ENCODE measurements at places on chromosomes 5 and 9. TPM values are rescaled to one million over a fixed set of nuclear protein-coding genes. Genes with fewer than 3 reads are reported as not detected.

DNA sequence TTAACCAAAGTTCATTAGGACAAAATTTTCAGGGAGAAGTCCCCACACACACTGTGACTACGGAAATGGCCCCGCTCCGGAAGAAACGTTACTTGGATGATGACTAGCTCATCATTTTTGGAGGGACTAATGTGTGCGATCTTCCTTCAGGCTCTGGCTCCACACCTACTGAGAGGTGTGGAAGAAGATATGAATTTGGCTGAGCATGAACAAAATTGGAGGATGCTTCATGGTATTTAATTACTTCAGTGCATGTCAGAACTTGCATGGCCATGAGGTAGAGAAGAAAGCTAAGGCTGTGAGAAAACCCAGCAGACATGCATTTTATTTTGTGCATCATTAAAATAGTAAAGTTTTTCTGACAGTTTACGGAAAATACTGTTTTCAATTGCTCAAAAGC is 202.1 kb upstream of the TLE4 start:
- peaks cover 8% of the 10 kb centered on the region for H3K4me1 ChIP-seq
- no peak overlapping the region for H3K27ac ChIP-seq
- no peak for DNase-seq
- no peaks in the 10 kb centered on the region for H3K36me3 ChIP-seq

DNA sequence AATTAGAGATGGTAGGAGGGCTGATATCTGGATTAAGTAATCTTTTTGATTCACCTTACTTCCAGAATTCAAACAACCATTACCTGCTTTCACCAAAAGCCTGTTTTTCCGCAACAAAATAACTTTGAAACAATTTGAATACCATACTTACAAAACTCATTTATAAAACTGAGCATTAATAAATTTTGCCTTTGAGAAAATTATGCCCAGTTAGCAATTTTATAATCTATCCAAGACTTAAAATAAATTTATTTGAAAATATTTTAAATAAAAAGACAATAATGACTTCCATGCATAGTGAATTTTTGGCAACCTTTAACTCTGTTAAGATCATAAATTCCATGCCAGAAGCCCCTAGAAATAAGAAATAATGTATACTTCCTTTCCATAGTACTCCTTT is 71.3 kb upstream of the FTMT start:
- H3K27me3 ChIP-seq: peaks cover 16% of the 10 kb centered on the region
- no peak overlapping the region for H3K27ac ChIP-seq
- no peaks in the 10 kb centered on the region for H3K36me3 ChIP-seq
- no peak overlapping the region for H3K4me3 ChIP-seq
- no peak for DNase-seq
- no peaks in the 10 kb centered on the region for H3K4me1 ChIP-seq

DNA sequence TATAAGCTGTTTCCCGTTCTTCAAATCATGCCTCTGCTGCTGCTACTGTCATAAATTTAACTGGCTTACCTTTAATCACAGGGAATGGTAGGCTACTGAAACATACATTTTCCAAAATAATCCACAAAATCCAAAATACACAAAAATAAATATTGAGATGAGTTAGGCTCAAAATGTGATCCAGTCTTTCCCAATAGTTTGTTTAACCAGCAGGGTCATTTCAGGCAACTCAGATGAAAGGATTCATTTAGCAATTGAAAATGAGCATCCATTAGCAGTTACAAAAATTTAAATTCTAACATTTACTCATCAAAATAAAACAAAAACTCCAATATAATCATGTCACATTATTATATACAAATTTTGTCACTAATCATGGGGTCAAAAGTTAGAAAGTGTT is 1015.6 kb upstream of the DMAC1 start:
- H3K27me3 ChIP-seq: no peaks in the 10 kb centered on the region
- no peak overlapping the region for H3K27ac ChIP-seq
- no peak for DNase-seq
- H3K4me1 ChIP-seq: no peaks in the 10 kb centered on the region

DNA sequence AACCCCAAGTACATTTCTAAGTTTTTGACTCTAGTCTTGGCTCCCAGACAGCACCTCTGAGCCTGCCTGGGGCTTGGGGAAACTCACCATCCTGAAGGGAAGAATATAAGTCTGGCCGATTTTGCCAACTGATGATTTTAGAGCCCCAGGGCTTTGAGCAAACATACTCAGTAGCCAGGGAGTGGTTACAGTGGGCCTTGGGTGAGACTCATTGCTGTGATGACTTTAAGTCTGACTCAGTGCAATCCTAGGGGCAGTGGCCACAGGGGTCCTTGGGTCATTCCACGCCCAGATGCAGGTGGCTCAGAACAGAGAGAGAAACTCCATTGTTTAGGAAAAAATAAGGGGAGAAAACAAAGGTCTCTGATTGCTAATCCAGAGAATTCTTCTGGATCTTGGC is 312.0 kb upstream of the EDIL3 start:
- H3K27ac ChIP-seq: no peak overlapping the region
- H3K27me3 ChIP-seq: peaks cover 2% of the 10 kb centered on the region
- H3K4me1 ChIP-seq: peaks cover 16% of the 10 kb centered on the region
- no peak for DNase-seq
- H3K36me3 ChIP-seq: no peaks in the 10 kb centered on the region

- no peak for DNase-seq
- no peaks in the 10 kb centered on the region for H3K27me3 ChIP-seq
- H3K4me3 ChIP-seq: peak overlapping the region; percentile 76
Observed at GRCh38 chr9:18438300-18438925, 35.5 kb upstream of the ADAMTSL1 start.

DNA sequence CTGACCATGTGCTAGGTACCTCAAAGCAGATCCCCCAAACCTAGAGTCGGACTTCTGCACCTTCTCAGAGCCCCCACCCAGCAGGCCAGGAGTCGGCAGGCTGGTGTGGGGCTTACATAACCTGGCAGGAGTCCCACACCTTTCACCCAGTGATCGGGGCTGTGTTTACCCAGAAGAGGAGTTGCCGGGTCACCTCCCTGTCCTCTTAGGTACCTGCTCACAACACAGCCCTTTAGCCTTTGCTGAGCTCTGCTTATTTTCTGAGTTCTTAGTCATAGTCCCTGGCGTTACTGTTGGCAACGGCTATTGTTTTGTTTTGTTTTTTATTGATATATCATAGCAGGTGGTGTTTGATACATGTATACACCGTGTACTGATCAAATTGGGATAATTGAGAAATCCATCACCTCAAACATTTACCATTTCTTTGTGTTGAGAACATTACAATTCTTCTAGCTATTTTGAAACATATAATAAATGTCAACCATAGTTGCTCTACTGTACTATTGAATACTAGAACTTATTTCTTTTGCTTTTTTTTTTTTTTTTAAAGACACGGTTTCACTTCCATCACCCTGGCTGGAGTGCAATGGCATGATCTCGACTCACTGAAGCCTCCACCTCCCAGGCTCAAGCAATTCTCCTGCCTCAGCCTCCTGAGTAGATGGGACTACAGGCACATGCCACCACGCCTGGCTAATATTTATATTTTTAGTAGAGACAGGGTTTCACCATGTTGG is 10.4 kb upstream of the EEIG1 start:
- no peak overlapping the region for H3K4me3 ChIP-seq
- no peaks in the 10 kb centered on the region for H3K4me1 ChIP-seq
- H3K27me3 ChIP-seq: no peaks in the 10 kb centered on the region
- no peak for DNase-seq

DNA sequence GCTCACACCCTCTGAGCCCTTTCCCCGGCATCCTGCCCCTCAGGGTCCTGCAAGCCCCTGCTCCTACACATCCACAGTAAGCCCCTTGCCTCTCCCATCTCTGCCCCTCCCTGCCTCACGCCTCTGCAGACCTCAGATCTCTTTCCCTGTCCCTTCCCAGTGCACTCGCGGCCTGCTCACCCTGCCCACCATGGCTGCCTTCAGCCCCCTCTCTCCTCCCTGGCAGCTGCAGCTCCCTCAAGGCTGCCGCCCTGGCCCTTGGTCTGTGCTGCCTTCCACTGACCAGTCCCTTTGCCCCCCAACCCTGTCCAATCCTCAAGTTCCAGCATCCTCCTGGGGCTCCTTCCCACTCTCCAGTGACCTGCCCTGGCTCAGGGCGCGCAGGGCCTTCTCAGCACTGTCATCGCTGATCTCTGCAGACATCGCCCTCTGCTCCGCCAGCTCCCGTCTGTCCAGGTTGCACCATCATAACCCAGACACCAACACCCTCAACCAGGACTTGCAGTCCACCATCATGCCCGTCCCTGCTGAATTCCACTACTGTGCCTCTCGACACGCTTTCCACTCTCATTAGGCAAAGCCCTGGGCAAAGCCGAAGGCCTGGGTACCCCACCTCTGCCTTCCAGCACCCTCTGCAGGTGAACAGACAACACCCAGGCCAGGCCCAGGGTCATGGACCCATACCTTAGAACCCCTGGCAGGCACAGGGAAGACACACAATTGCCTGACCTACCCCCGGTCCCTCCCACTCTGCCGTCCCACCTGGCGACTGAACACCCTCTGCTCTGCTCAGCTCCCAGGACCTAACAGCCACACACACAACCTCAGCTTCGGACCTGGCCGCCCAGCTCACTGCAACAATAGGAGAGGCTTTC is 97.8 kb upstream of the RUFY1 start:
- peak; percentile 74 for DNase-seq
- H3K4me1 ChIP-seq: no peaks in the 10 kb centered on the region
- peaks cover 2% of the 10 kb centered on the region for H3K36me3 ChIP-seq

GRCh38 chr9:3200331-3200774 is 325.4 kb downstream of the RFX3 start:
- no peak overlapping the region for H3K4me3 ChIP-seq
- no peaks in the 10 kb centered on the region for H3K4me1 ChIP-seq
- no peak overlapping the region for H3K27ac ChIP-seq
- no peaks in the 10 kb centered on the region for H3K27me3 ChIP-seq
- no peak for DNase-seq
- no peaks in the 10 kb centered on the region for H3K36me3 ChIP-seq

DNA sequence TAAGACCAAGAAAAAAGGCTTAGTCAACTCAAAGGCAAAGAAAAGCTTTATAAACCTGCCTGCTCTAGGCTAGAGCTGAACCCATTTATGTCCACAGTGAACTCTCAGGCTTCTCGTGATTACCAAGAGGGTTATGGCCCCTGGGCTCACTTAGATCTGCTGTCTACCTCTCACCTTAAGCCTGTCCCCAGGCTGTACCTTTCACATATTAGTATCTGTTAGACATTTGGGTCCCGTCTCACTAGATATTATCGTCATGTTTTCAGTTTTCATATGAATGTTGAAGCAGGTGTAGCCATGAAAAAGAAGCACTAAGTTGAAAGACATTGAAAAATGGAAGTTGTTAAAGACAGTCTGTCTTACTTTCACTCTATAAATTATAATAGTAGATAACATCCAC is 75.2 kb upstream of the COX7C start:
- H3K27me3 ChIP-seq: peaks cover 19% of the 10 kb centered on the region
- H3K4me1 ChIP-seq: no peaks in the 10 kb centered on the region
- no peak overlapping the region for H3K27ac ChIP-seq
- DNase-seq: no peak

DNA sequence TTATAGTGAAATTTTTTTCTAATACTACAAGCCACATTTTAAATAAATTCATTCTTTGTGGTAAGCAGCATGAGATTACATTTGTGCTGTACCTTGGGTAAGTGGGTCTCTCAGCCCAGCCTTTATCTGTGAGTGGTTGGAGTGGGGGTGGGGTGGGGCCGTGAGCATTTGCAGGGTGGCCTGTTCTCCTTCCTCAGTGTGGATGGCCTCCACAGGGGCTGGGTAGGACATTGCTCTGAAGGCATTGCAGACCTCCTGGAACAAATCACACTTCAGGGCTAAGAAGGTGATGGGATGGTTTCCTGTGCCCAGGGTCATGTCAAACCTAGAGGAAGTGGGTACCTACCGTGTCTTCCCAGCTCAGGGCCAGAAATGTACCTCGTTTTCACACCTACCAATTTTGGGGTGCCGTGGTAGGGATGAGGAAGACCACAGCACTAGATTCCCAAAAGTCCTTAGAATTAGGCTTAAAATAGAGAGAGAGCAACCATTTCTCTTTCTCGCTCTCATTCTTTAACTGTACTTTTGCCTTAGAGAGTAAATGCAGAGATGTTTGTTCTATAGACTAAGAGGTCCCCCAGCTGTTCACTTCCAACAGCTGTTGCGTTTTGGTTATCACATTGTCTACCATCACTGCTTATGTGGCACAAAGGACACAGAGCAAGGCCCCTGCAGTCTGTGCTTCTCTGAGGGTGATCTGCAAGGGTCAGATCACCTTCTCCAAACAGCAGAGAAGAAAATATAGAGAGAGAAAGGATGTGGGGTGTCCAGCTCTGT is 83.4 kb upstream of the CTSL start:
- H3K27ac ChIP-seq: no peak overlapping the region
- H3K4me3 ChIP-seq: no peak overlapping the region
- H3K36me3 ChIP-seq: peaks cover 46% of the 10 kb centered on the region
- no peak for DNase-seq

GRCh38 chr5:132941331-132941730 is 22.1 kb downstream of the AFF4 start:
- DNase-seq: no peak
- no peaks in the 10 kb centered on the region for H3K27me3 ChIP-seq
- peaks cover 2% of the 10 kb centered on the region for H3K36me3 ChIP-seq
- H3K4me1 ChIP-seq: peaks cover 46% of the 10 kb centered on the region
- H3K4me3 ChIP-seq: no peak overlapping the region
- H3K27ac ChIP-seq: peak overlapping the region; percentile 28

DNA sequence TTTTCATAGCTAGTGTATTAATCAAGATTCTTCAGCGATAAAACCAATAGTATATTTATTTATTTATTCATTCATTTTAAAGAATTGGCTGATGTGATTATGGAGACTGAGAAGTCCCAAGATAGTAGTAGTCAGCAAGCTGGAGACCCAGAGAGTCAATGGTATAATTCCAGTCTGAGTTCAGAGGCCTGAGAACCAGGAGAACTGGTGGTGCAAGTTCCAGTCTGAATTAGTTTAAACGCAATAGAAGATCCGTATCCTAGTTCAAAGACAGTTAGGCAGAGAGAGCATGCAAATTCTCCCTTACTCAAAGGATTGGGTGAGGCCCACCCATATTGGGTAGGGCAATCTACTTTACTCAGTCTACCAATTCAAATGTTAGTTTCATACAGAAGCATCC is 364.2 kb upstream of the RPS23 start:
- no peaks in the 10 kb centered on the region for H3K27me3 ChIP-seq
- H3K4me1 ChIP-seq: peaks cover 30% of the 10 kb centered on the region
- no peak for DNase-seq
- H3K36me3 ChIP-seq: no peaks in the 10 kb centered on the region
- H3K4me3 ChIP-seq: no peak overlapping the region
- H3K27ac ChIP-seq: no peak overlapping the region

DNA sequence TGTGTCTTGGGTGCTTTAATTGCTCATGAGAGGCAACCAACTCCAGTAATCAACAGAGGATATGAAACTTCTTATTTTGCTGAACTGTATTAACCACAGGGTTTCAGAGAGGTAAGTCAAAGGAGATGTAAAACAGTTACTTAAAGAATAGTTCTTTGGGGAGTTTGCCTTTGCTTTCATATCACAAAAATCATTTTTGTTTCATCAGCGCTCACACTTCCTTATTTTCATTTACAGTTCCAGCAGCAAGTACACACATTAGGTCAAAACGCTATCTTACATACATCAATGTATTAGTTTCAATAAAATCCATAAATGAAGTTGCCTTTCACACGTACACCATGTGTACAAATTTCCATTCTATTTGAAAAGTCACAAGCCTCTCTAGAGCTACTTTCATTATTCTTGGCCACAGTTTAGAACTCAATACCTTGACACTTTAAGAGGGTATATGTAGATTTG is 50.1 kb downstream of the ST8SIA4 start:
- no peaks in the 10 kb centered on the region for H3K36me3 ChIP-seq
- no peaks in the 10 kb centered on the region for H3K4me1 ChIP-seq
- H3K27me3 ChIP-seq: no peaks in the 10 kb centered on the region
- H3K27ac ChIP-seq: no peak overlapping the region

The INSYN2B gene
- 0.12 TPM for total RNA-seq

The GRAMD2B gene
- total RNA-seq: 72.4 TPM

The GCNT4 gene
- total RNA-seq: 2.6 TPM

The SLU7 gene
- 36.4 TPM for total RNA-seq

The ENTPD2 gene
- not detected for total RNA-seq

The SLIT3 gene
- total RNA-seq: 119 TPM
